ENCODE measurements at places on chromosomes 1 and 21.

DNA sequence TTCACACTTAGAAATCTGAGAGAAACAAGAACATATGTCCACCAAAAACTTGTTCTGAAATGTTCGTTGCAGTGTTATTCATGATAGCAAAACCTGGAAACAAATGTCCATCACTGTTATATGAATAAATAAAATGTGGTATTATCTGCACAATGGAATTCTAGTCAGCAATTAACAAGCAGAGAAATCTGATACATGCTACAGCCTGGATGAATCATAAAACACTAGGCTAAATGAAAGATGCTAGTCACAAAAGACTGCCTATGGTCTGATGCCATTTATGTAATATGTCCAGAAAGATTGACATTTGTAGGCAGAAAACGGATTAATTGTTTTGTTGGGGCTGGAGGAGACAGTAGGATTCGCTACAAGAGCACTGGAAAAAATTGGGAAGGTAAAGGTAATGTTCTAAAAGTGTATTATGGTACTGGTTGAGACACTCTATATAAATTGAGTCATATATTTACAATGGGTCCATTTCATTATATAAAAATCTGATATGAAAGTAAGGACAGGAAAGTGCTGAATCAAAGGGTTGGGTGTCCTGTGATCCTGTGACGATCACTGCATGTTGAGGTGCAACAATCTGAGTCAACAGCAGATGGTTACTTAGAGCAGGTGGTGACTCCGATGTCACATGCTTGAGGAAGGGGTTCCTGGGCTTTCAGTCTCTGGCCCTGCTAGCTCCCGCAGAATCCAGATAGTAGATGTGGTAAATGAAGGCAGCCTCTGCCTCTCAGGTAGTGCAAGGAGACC is 102.1 kb upstream of the NBPF4 start:
- no peak for DNase-seq

- no peak for DNase-seq
Observed at GRCh38 chr1:79785561-79785960, 779.0 kb upstream of the ADGRL4 start.

DNA sequence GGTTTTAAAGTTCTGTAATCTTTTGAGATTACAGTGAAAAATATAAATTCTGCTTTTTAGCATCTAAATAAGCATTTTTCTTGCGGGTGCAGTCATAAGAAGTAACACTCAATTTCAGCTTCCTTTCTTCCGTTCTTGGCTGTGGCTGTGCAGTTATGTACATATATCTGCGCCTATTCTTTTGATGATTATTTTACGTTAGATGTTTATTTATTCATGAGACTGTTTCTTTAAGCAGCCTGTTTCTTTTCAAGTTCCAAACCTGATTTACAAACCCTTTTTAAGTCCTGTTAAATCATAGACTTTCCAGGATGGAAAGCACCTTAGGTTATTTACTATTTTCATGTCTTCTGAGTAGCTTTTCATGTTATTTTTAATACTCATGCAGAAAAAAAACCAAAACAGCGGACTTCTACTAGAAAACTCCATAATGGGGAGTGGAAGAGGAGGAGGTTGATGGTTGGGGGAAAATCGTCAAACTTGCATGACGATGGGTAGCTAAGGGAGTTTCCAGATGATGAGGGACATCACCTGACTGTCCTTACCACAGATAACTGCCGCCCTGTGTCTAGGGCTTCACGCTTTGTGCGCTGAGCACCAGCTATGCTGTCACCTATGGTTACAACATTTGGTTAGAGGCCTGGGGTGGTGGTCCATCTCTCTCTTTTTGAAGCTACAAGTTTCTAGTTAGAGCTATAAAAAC is 2.6 kb downstream of the PRDM2 start:
- peak; percentile 20 for DNase-seq

- no peak for DNase-seq
Observed at GRCh38 chr21:9767592-9768375, 753.6 kb upstream of the TPTE start.

- no peak for DNase-seq
Observed at GRCh38 chr21:45919593-45919992, 62.0 kb upstream of the COL6A1 start.

GRCh38 chr1:32767156-32767555 is 50.0 kb downstream of the YARS1 start:
- DNase-seq: no peak

GRCh38 chr1:57966751-57967406 is 543.0 kb upstream of the DAB1 start:
- no peak for DNase-seq

DNA sequence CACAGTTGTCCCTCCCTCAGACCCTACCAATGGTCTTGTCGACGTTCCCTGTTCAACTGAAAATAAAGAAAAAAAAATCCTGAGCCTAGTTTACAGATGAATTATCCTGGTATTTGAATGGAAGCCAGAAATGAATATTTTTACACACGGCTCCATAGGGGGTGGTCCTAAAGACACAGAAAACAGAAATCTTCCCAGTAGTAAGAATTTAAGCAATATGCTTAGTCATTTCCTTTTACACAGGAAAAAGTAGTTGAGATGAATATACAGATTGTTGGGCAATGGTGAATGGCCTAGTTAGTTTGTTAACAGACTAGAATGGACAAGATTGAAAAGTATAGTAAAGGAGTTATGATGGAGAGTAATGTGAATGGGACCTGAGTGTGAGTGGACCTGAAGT is 67.4 kb downstream of the RGS18 start:
- DNase-seq: no peak

- DNase-seq: no peak
Observed at GRCh38 chr1:228986093-228986904, 251.0 kb downstream of the RHOU start.

GRCh38 chr1:97999320-97999719 is 78.5 kb upstream of the DPYD start:
- no peak for DNase-seq

- no peak for DNase-seq
Observed at GRCh38 chr21:41808094-41808493, 41.2 kb upstream of the RIPK4 start.

DNA sequence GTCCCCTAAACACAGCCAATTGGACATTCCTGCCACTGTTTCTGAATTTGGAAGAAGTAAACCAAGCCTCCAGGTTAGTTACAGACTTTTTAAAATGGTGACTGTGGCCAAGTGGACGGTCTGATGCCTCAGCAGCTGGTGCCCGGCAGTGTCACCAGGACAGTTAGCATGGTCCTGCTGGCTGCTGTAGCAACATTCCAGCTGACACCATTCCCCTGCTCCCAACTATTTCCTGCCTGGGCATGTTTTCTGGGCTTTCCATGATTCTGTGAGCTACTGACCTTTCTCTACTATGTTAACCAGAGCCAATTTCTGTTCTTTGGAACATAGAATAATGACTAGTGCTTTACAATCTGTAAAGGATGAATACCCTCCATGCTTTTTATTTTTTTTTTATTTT is 95.0 kb downstream of the TLR5 start:
- no peak for DNase-seq

- DNase-seq: no peak
Observed at GRCh38 chr1:209531006-209531405, 52.5 kb upstream of the CAMK1G start.

- no peak for DNase-seq
Observed at GRCh38 chr1:199549421-199549820, 478.1 kb upstream of the NR5A2 start.

- DNase-seq: no peak
Observed at GRCh38 chr1:221517961-221518360, 223.9 kb downstream of the DUSP10 start.

GRCh38 chr21:43836616-43837015 is 28.4 kb upstream of the AGPAT3 start:
- no peak for DNase-seq

DNA sequence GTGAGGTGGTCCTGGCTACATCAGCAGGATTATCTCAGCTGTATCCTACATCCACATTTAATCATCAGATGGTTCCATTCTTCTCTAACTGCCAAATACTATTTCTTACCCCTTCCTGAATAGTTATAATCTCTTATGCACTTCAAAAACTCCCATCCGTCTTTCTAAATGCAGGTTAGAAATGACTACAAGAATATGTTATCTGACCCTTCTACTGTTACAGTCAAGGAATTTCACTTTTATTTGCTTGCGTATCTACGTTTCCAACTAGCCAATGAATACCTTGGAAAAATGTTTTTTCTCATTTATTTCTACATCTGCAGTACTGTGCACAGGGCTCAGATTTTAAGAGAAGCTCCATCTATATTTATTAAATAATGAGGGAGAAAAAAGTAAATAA is 709.9 kb downstream of the KCNT2 start:
- no peak for DNase-seq

DNA sequence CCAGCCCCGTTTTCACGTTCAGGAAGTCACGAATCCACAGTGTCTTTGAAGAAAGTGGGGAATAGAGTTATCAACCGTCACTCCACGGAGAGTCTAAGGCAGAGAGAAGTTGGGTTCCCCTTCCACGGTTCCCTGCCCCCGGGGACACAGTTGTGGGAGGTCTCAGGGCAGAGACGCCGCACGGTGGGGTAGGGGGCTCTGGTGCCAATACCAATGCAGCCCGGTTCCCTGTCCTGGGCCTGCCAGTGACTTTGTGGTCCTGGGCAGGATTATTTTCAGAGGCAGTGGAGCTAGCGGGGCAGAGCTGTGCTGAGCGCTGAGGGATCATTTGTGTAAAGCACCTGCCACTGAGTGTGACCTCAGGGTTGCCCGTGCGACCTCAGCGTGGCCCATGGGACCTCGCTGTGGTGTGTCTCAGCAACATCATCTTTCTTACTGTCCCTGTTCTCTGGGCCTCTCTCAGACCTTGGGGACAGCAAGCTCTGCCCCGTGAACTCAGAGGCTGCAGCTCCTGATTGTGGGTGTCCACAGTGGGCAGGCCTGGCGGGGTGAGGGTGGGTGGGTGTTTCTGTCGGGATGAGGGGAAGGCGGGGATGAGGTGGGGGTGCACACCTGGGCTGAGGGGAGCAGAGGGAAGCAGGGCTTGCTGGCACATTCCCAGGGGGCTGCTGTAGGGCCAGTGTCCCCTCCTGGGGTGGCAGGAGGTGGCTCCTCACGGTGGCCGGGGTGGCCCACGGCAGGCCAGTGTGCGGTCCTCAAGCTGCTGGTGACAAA is 65.2 kb downstream of the AGPAT3 start:
- no peak for DNase-seq

GRCh38 chr1:36743286-36744005 is 260.7 kb upstream of the CSF3R start:
- no peak for DNase-seq

DNA sequence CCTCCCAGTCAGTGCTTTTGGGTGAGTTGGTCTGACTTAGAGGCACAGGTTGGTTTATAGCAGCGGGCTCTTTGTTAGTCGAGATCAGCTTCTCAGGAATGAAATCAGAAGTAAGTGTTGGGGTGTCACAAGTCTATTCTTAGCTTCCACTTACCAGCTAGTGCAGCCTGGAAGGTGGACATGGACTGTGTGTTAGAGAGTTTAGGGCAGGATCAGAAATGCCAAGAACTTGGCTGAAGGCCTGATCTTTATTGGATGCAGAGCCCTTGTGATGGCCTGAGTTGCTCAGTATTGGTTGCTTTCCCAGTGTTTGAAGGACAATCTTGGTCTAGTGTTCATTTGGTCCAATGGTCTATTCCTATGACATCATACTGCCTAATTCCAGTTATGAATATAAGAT is 377.0 kb upstream of the USP24 start:
- no peak for DNase-seq

GRCh38 chr1:184387069-184387475 is 243 bp downstream of the C1orf21 start:
- DNase-seq: no peak

- DNase-seq: no peak
Observed at GRCh38 chr1:37034121-37035013, at the start of gene GRIK3. TSS of gene GRIK3 (minus strand) at chr1:37034515. CDS start at chr1:37034108, 407 bp downstream.

- DNase-seq: no peak
Observed at GRCh38 chr1:118396829-118397495, 211.9 kb upstream of the SPAG17 start.

DNA sequence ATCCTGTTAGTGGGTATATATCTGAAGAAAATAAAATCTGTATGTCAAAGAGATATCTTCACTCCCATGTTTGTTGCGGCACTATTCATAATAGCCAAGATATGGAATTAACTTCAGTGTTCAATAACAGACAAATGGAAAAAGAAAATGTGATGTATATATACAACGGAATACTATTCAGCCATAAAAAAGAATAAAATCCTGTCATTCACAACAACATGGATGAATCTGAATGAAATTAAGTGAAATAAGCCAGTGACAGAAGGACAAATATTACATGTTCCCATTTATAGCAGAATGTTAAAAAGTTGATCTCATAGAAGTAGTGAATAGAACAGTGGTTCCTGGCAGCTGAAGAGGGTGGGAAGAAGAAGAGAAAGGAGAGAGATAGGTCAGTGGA is 239.1 kb upstream of the RUNX1 start:
- DNase-seq: no peak

DNA sequence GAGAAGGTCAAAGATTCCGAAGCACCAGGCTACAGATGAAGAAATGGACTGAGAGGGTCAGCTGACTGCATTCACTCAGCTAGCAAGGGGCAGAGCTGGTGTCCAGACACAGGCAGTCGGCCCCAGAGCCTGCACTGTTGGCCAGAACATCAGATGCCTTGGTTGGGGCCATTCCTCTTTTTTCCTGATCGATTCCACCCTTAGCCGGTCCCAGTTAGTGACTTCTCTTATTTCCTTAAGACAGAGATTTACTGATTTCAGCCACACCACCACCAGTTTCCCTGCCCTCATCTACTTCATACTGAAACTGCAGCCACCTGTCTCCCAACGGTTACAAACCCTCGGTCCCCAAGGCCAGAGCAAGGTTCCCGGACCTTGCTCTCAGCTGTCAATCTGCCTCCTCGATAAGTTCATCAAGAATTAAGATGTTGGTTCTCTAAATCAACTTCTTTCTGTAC is 11.5 kb downstream of the CD58 start:
- DNase-seq: no peak

- DNase-seq: no peak
Observed at GRCh38 chr21:36463991-36464390, 15.9 kb downstream of the CLDN14 start.

DNA sequence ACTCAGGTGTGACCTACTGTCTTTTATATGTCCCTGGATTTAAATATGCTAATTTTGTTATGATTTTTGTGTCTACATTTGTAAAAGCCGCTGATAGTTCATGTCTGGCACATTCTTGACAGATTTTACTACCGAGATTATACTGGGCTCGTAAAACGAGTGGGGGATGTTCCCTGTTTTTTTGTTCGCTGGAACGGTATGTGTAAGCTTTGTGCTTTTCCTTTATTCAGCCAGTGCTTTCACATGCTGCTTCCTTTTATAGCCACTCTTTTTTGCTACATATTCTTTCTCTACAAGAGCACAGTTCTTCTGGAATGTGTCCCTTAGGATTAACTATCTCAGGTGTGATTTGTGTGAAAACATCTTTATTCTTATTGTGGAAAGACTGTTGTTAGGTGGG is 46.6 kb downstream of the ADARB1 start:
- DNase-seq: no peak

- no peak for DNase-seq
Observed at GRCh38 chr1:116106646-116107045, 4.6 kb upstream of the MAB21L3 start.
